ENCODE measurements at places on chromosomes 11 and 22.

- no peak for DNase-seq
Measured at GRCh38 chr11:61575886-61576861, 4.7 kb downstream of the SYT7 start.

- DNase-seq = no peak
Measured at GRCh38 chr11:126645186-126645585, 289.7 kb downstream of the ST3GAL4 start.

GRCh38 chr22:43580271-43580750 is 168.5 kb downstream of the MPPED1 start:
- DNase-seq = no peak

DNA sequence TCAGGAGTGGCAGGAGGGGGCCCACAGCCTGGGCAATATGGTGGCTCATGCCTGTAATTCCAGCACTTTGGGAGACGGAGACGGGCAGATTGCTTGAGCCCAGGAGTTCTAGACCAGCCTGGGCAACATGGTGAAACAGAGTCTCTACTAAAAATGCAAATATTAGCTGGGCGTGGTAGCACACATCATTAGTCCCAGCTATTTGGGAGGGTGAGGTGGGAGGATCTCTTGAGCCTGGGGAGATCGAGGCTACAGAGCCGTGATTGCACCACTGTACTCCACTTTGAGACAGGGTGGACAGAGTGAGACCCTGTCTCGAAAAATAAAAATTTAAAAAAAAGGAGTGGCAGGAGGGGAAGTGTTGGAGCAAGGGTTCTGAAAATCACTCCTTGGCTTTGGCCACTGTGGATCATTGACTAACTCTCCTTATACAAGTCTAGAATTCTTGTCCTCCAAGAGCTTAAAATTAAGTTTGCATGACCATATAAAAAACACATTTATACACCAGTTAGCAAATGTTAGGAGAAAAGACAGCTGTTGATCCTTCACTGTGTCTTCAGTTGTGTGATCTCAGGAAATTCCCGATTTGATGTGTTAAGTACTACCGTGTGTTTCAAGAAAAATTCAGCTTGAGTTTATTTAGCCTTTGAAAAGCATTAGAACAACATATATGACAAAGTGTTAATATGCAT is 2.3 kb upstream of the WEE1 start:
- no peak for DNase-seq

DNA sequence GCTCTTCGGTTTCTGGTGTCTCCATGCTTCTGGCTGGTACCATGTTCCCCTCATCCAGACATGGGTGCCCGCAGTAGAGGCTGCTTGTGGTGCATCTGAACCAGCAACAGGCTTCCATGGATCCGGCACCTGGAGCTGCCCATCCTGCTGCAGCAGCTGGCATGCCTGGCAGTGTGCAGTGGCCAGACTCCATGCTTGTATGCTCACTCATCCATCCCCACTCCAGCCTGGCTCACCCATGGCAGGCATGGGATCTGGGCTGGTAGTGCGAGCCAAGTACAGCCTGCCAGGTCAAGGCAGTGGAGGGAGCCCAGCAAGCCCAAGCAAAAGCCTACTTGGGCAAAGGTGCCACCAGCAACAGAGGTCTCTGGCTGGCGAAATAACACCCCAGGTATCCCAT is 6.2 kb upstream of the OR5W2 start:
- no peak for DNase-seq

- DNase-seq = no peak
Measured at GRCh38 chr11:42555190-42555589, 756.6 kb upstream of the API5 start.

GRCh38 chr11:31092638-31093037 is 276.9 kb downstream of the DCDC1 start:
- no peak for DNase-seq

- no peak for DNase-seq
Measured at GRCh38 chr11:14370496-14370895, 11.5 kb upstream of the RRAS2 start.

GRCh38 chr11:18684267-18684666 is 14.3 kb upstream of the TMEM86A start:
- no peak for DNase-seq

DNA sequence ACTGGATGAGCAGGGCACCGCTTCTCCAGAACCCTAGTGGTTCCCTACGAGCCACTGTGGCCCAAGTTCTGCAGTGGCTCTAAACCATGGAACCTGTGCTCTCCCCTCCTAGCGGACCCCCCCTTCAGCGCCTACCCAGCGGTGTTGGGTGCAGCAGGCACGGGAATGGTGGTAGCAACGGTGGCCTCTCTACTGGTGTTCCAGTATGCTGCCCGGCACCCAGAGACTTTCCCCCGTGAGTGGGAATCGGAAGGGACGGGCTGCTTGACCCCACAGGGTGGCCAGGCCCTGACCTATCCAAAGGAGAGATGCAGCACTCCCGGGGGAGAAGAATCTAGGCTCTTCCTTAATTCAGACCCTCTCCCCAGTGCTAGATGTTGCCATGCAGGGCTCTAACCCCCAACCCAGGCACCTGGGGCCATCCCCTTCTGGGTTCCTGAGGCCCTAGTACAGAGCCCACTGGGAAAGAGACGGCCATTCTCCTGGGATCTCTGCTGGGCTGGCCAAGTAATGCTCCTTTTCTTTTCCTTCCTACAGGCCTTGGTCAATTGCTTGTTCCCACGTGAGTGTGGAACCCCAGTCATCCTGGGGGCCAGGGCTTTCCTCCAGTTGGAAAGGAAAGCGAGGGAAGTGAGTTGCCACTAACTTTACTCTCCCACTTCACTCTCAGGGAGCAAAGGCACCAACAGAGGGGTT is 9.2 kb downstream of the VSIG10L2 start:
- DNase-seq = no peak

DNA sequence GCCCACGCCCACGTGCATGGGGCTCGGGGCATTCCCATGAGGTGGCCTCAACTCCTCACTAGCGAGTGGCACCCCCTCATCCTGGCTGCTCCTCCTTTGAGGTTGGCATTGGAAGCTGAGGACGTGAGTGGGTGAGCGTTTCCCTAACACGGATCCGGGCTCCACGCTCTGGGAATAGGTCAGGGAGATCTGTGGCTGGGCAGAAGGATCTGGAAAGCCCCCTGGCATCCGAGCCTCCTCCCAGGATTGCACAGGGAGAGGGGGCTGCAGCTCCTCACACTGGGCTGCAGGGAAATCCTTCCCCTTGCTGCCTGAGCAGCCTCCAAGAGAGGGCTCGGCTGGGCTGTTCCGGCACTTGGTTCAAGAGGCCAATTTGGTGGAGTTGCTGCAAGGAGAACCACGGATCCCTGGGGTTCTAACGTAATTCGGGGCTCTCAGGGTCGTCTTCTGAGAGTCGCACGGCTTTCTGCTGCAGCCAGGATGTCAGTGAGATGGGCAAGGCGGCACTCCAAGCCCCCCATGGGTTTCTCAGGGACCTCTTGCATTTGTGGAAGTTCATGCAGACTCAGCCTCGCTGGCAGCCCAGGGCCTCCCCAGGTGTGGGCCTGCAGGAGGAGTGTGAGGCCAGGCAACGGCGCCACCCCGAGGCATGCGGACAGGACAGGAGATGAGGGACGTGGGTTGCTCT is 1119.0 kb downstream of the BRD1 start:
- DNase-seq = no peak

DNA sequence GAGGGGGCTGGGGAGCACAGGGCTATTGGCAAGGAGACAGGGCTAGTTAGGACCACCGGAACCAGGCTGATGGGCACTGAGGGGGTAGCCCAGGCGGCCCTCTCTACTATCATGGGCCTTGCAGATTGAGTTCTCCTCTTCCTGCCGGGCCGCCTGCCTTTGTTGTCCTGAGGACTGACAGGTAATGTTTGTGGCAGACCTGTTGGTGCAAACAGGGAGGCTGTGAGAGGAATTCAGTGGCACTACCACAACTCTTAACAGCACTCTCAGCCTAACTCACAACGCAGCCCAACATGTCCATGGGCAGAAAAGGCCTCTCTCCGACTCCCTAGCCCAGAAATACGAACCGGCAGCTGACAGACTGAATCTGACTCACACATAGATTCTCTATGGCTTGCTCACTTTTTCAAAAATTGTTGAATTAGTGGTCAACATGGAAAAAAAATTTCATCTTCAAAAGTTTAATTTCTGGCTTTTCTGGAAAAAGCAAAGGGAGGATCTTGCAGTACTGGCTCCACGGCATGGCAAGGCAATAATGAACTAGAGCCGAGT is 11.4 kb downstream of the KCNJ5 start:
- no peak for DNase-seq

DNA sequence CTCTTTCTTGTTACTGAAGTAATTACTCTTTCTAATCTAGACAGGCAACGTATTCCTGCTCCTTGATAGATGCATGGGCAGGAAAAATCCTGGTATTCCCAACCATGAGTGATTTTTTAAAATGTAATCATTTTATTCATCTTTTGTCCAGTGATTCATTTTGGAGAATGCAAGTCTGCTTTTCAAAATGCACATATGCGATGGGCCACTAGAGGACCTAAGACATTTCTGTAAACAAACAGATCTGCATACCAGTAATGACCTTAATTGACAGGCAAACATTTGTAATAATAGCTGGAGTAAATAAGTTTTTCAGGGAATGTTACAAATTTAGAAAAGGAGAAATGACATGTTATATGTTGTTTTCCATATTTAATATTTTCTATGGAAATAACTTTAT is 1167.6 kb downstream of the JRKL start:
- no peak for DNase-seq

GRCh38 chr11:128776069-128776423 is 82.2 kb downstream of the FLI1 start:
- no peak for DNase-seq

- no peak for DNase-seq
Measured at GRCh38 chr11:78838417-78838816, 263.8 kb upstream of the NARS2 start.

DNA sequence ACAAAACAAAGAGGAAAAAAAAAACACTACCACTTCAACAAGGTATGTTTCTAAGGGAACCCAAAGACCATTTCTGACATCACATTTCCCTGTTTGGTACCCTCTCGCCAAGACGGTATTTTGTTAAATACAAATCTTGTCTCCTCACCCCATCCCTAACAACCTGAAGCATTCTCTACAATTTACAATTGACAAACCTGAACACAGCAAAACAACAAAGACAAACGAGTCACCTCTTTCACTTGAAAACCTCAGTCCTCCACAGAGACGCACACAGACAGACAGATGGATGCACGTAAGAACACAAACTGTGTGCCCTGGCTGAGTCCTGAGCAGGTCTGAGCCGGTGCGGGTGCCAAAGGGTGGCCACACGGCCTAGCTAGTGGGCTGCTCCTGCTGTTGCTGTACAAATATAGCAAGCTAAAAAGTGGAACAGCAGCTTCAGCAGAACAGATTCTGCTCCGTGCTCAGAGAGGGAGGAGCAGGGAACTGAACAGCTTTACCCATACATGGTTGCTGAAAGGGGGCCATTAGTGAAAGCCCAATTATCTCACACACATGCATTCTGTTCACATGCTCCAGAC is 28.5 kb downstream of the CELF1 start:
- no peak for DNase-seq

DNA sequence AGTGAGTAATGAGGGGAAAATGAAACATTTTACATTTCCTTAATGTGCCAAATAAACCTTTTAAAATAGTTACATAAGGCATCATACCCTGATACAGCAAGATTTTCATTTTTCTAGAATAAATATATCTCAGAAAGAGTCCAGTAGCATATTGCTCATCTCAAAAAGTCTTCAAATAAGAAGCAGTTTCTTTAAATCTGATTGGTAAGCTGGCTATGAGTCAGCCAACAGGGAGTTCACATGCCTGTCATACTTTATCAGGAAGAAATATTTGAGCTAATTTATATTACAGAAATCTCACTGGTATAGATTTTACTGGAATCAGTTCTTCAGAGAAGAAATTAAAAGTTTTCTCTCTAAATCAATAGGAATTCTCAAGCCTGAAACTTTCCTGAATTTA is 258.1 kb downstream of the C11orf87 start:
- DNase-seq = no peak

GRCh38 chr11:8368194-8368593 is 104.5 kb upstream of the LMO1 start:
- no peak for DNase-seq

DNA sequence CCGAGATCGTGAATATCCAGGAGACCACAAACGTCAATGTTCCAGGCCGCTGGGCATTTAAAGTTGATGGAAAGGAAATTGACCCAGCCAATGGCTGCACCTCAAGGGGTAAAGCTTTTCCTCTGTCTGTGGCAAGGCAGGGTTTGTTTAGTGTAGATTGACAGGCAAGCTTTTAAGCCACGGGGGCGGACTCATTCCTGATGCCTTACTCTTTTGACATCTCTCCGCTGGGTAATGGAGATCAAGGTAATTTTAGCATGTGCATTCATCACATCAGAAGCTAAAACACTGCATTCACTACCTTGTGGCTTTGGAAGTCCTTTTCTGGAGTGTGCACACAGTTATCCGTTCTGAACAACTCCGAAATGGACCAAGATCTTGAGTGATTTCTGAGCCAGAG is 12.6 kb downstream of the TECTA start:
- DNase-seq = no peak
